Osteocyte (in vitro differentiated cells): ENCODE measurements at places on chromosomes 16 and 17.

GRCh38 chr17:72640415-72641165 is 451.9 kb downstream of the SLC39A11 start:
- no peak overlapping the region for H3K4me3 ChIP-seq
- no peak for DNase-seq
- H3K36me3 ChIP-seq, result peaks cover 11% of the 10 kb centered on the region
- H3K27ac ChIP-seq, result no peak overlapping the region

GRCh38 chr17:75764417-75764710 is 628 bp downstream of the GALK1 start:
- H3K36me3 ChIP-seq, result peaks cover 2% of the 10 kb centered on the region
- no peak overlapping the region for H3K27ac ChIP-seq
- no peak for DNase-seq
- H3K4me1 ChIP-seq, result peaks cover 21% of the 10 kb centered on the region
- peak overlapping the region; percentile 72 for H3K4me3 ChIP-seq

GRCh38 chr17:64480951-64481350 is 15.9 kb downstream of the POLG2 start:
- H3K27me3 ChIP-seq, result no peaks in the 10 kb centered on the region
- H3K4me1 ChIP-seq, result no peaks in the 10 kb centered on the region
- H3K36me3 ChIP-seq, result peaks cover 36% of the 10 kb centered on the region
- H3K27ac ChIP-seq, result no peak overlapping the region
- no peak overlapping the region for H3K4me3 ChIP-seq
- no peak for DNase-seq

GRCh38 chr16:79595931-79596450 is 4.5 kb downstream of the MAF start:
- peaks cover 46% of the 10 kb centered on the region for H3K36me3 ChIP-seq
- H3K4me1 ChIP-seq, result peaks cover 39% of the 10 kb centered on the region
- peak overlapping the region; percentile 94 for H3K4me3 ChIP-seq
- H3K27ac ChIP-seq, result peak overlapping the region; percentile 27
- no peaks in the 10 kb centered on the region for H3K27me3 ChIP-seq
- DNase-seq, result no peak

DNA sequence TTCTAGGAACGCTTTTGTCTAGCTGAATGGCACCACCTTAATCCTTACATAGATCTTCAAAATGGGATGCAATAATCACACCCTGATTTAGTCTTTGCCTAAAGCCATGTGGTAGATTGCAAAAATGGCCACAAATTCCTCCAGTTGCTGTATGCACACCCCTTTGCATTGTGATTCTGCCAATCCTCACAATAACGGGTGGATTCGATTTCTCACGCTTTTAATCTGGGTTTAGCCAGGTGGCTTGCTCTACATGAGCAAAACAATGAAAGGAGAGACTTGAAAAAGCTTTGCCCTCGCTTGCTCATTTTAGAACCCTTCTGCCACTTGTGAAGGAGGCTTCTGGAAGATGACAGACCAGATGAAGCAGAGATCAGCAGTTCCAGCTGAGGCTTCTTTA is 50.3 kb upstream of the B4GALNT2 start:
- H3K27ac ChIP-seq, result no peak overlapping the region
- H3K4me3 ChIP-seq, result no peak overlapping the region
- H3K36me3 ChIP-seq, result no peaks in the 10 kb centered on the region
- peaks cover 39% of the 10 kb centered on the region for H3K27me3 ChIP-seq

GRCh38 chr17:15185625-15185991 is 79.5 kb downstream of the PMP22 start:
- H3K27me3 ChIP-seq, result no peaks in the 10 kb centered on the region
- H3K4me3 ChIP-seq, result no peak overlapping the region
- H3K36me3 ChIP-seq, result no peaks in the 10 kb centered on the region

- H3K36me3 ChIP-seq, result no peaks in the 10 kb centered on the region
- peaks cover 68% of the 10 kb centered on the region for H3K4me1 ChIP-seq
- no peak for DNase-seq
- no peaks in the 10 kb centered on the region for H3K27me3 ChIP-seq
These were observed 661 bp downstream of the GIT1 start for GRCh38 chr17:29588562-29589411.

DNA sequence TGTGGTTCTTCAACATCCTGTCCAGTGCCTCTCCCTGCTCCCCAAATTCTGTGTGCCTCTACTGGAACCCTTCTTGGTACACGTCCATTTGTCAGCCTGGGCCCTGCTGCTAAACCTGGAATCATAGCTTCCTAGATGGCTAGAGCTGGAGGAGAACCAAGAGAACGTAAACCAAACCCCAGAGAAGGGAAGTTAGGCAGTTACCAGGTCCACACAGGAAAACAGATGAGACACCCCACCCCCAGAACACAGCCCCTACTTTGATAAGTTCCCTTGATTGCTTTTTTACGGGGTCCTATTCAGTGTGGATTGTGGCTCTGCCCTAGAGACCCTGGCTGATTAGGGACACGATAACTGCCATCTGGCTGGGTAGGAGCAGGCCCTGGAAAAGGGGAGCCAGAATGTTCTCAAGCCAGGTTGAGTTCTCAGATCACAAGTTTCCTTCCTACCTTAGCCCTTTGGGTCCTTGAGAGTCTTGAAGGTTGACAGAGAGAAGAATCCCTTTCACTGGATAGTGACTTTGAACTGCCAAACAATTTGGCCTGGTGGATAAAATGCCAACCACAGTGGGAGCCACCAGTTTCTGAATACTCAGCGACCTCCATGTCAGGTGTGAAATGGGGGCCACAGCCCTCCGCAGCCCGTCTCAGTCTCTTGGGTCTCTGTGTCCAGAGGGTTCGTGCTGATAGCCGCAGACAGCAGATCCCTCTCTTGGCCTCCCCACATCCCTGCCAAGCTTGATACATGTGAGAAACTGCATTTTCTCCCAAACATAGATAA is 7.9 kb downstream of the TBX4 start:
- peak; percentile 65 for DNase-seq
- H3K4me3 ChIP-seq, result no peak overlapping the region
- H3K27ac ChIP-seq, result no peak overlapping the region
- peaks cover 70% of the 10 kb centered on the region for H3K27me3 ChIP-seq

DNA sequence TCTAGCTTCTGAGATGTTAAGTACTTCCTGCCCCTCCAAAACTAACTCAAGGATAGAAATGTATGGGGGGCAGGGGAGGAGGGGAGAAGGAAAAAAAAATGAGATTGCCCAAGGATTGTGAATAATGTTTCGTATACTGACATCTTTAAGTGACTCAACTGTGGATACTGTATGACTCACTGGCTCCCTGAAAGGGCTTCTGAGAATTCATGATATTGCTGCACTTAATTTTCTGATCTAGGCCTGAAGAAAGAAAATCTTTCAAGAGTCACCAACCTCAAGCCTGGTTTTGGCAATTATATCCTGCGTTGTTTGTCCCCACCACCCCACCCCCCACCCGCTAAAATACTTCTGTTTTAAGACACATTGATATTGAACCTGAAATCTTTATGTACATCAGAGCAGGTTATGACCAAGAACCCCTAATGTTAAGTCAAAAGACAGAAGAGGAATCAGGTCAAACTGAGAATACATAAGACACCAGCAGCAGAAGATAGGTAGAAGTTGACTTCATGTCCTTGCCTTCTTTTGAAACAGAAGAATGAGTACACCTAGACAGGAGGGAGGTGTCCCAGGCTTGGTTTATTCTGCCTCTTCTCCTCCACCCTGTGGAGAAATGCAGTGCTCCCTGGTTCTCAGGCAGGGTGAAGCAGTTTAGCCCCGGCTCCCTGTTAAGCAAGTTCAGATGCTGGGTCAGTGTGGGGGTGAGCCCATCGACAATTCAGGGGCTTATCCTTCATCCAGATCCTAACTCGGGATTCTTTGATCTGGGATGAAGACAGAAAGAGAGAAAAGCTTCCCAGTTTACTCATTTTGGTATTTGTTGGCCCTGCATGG is 3.3 kb upstream of the FBXL20 start:
- H3K27ac ChIP-seq, result no peak overlapping the region
- no peak overlapping the region for H3K4me3 ChIP-seq
- H3K4me1 ChIP-seq, result peaks cover 18% of the 10 kb centered on the region
- no peaks in the 10 kb centered on the region for H3K27me3 ChIP-seq

DNA sequence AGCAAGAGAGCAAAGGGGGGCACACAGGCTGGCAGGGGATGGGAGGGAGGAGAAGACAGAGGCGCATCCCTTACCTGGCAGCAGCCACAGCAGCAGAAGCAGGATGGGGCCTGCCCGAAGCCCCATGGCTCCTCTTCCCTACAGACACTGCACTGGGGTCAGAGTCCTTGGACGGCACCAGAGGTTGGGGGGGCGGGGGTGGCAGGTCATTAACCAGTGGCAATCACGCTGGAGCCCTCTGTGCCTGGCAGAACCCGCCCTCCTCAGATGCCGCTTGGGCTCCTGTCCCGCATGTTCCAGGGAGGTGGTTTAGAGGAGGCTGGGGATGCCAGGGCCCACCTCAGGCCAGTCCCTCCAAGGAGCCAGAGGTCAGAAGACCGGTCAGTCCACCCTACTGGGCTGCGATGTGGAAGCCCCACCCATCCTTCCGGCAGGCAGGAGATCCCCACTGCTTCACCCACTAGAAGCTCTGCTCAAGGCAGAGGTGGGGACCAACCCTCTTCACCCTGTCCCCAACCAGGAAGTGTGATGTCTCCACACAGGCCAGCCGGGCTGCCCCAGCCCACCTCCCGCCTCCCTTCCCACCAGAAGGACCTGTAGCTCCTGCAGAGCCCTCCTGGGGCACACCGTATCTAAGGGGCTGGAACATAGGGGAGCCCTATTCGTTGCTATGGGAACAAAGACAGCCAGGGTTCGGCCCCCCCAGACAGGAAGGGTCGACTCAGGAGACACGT is 11.7 kb downstream of the ZG16B start:
- H3K27ac ChIP-seq, result no peak overlapping the region
- H3K4me1 ChIP-seq, result peaks cover 2% of the 10 kb centered on the region
- no peak for DNase-seq
- H3K27me3 ChIP-seq, result peaks cover 19% of the 10 kb centered on the region
- no peak overlapping the region for H3K4me3 ChIP-seq

DNA sequence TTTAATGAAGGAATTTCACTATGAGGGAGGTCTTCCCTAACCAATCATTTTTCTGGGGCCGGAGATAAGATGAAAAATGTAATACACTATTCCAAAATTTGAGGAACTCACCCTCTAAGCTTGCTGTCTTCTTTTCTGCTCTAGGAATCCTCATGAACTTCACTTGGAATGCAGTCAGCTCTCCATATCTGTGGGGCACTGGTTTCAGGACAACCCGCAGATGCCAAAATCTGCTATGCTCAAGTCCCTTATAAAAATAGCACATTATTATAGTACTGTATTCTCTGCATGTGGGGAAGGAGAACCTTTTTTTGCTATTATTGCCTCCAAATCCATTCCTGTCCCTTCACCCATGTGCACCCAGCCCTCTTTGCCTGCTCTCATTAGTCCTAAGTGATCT is 146.0 kb downstream of the ABCA8 start:
- no peaks in the 10 kb centered on the region for H3K36me3 ChIP-seq
- no peak overlapping the region for H3K4me3 ChIP-seq
- no peak overlapping the region for H3K27ac ChIP-seq
- DNase-seq, result no peak
- H3K27me3 ChIP-seq, result no peaks in the 10 kb centered on the region
- no peaks in the 10 kb centered on the region for H3K4me1 ChIP-seq

- DNase-seq, result no peak
- H3K4me3 ChIP-seq, result peak overlapping the region; percentile 88
- H3K36me3 ChIP-seq, result no peaks in the 10 kb centered on the region
- peaks cover 46% of the 10 kb centered on the region for H3K4me1 ChIP-seq
- peaks cover 16% of the 10 kb centered on the region for H3K27me3 ChIP-seq
These were observed 1.0 kb upstream of the CPD start for GRCh38 chr17:30377574-30378240.

DNA sequence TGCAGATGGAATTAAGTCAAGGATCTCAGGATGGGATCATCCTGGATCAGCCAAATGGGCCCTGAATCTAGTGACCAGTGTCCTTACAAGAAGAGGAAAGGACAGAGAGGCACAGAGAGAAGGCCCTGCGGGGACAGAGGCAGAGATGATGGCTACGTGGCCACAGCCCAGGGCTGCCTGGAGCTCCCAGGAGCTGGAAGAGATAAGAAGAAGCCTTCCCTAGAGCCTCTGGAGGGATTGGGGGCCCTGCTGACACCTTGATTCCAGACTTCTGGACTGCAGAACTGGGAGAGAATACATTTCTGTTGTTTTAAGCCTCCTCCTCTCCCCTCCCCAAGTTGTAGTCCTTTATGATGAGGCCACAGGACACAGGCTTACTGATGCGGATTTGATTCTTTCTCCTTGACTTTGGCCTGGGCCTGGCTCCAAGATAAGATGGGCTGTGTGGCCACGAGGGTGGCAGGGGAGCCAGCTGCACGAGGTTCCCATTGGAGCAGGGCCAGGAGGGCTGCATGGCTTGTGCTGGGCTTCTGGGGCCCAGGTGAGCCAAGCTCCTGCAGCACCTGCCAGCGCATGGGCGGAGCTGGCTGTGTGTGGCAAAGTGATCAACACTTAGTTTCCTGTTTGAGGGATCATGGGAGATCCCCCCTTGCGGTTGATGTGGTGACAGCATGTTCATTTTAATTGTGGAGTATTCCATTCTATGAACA is 146.1 kb downstream of the IRF8 start:
- H3K27ac ChIP-seq, result no peak overlapping the region
- no peak overlapping the region for H3K4me3 ChIP-seq
- H3K27me3 ChIP-seq, result peaks cover 42% of the 10 kb centered on the region

DNA sequence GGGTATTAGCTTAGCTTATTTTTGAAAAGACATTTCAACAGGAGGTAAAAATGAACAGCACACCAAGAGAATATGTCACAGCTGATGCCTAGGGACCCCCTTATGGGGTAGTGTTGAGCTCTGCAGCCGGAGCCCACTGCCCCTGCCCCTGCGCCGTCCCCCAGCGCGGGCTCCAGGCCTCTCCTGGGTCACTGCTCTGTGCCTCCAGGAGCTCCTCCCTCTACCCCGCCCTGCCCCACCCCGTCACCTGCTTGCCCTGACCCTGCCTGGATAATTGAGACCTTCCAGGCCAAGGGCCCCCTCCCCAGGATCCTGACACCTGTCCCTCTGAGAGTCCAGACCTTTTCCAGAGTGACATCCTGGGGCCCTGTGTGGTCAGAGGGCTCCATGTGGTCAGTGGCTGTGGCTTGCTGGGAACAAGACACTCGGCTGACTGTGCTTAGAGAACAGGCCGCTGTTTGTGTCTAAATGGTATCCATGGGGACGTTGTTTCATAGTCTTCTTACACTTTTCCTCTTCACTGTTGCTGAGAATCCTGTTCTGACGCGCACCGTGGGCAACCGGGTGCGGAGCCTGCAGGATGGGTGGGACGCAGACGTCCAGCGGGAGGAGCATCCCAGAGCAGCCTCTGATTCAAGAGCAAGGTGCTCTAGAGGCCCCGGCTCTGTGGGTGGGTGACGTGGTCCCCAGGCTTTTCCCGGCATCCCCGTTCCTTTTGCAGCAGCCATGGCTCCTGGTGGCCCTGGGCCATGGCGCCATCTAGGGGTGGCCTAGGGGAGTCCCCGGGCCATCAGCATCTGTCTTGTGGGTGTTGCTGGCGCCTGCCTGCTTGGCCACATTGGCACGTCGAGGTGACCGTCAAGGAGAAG is 20.0 kb upstream of the WFIKKN1 start:
- H3K27ac ChIP-seq, result no peak overlapping the region
- H3K27me3 ChIP-seq, result no peaks in the 10 kb centered on the region
- peaks cover 2% of the 10 kb centered on the region for H3K4me1 ChIP-seq
- peaks cover 2% of the 10 kb centered on the region for H3K36me3 ChIP-seq
- no peak for DNase-seq
